ENCODE measurements at places on chromosomes 1 and 21. TPM values are rescaled to one million over a fixed set of nuclear protein-coding genes. Genes with fewer than 3 reads are reported as not detected.

- H3K27ac ChIP-seq: no peak overlapping the region
- no peaks in the 10 kb centered on the region for H3K36me3 ChIP-seq
- H3K4me3 ChIP-seq: no peak overlapping the region
- no peaks in the 10 kb centered on the region for H3K27me3 ChIP-seq
Observed at GRCh38 chr1:153253693-153254092, 5.8 kb upstream of the LORICRIN start.

GRCh38 chr1:22217811-22218460 is 75.0 kb upstream of the WNT4 start:
- no peak overlapping the region for H3K27ac ChIP-seq
- peaks cover 4% of the 10 kb centered on the region for H3K27me3 ChIP-seq
- DNase-seq: no peak
- no peak overlapping the region for H3K4me3 ChIP-seq
- H3K4me1 ChIP-seq: peaks cover 16% of the 10 kb centered on the region

DNA sequence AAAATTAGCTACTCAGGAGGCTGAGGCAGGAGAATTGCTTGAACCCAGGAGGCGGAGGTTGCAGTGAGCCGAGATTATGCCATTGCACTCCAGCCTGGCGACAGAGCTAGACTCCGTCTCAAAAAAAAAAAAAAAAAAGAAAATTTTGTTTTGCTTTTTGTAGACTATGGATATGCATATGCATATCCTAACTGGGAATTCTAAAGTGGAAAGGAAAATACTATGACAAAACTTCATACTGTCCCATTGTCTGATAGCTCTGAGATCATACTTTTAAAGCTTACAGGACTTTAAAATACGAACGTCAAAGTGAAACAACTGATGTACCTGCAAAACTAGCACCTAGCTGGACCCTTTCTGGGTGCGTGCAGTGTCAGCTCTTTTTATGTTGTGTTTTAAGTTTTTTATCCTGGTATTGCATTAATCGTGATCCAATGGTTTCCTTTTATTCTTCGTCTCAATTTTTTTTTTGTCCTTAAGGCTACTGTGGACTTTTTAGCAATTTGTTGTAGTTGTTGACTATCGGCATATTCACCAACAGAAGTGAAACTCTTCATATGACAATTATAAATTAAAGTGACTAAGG is 19.2 kb downstream of the SPRTN start:
- H3K27me3 ChIP-seq: no peaks in the 10 kb centered on the region
- no peak overlapping the region for H3K4me3 ChIP-seq
- H3K4me1 ChIP-seq: no peaks in the 10 kb centered on the region
- no peaks in the 10 kb centered on the region for H3K36me3 ChIP-seq
- no peak for DNase-seq

DNA sequence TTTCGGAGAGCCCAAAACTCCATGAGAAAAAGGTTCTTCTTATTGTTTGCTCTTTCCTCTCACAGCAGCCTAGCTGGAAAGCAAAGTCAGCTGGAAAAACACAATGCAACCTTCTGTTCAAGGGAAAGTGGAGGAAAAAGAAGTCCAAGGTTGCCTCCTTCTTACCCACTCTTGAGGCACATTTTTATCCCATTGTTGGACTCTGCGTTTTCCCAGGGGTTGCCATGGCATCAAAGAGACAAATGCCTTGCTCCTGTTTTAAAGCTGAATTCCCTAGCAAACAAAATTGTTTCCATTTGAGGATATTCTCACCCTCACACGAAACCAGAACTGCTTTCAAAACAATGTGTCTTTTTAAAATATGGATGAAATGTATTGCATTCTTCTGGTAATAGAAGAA is 45.1 kb upstream of the PALMD start:
- no peaks in the 10 kb centered on the region for H3K36me3 ChIP-seq
- DNase-seq: no peak
- H3K27me3 ChIP-seq: no peaks in the 10 kb centered on the region
- no peaks in the 10 kb centered on the region for H3K4me1 ChIP-seq
- no peak overlapping the region for H3K4me3 ChIP-seq

DNA sequence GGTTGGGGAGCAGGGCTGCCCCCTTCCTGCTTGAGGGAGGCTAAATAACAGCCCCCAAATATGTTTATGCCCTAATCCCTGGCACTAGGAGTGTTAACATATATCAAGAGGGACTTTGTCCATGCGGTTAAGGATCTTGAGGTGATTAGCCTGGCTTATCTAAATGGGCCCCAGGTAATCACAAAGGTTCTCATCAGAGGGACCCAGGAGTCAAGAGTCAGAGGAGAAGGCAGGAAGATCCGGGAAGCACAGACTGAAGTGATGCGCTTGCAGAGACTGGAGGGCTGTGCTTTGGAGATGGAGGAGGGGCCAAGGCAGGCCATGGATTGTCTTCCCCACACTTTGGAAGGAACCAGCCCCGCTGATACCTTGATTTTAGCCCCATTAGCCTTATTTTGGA is 86.4 kb downstream of the IER5 start:
- H3K4me1 ChIP-seq: peaks cover 17% of the 10 kb centered on the region
- H3K27me3 ChIP-seq: no peaks in the 10 kb centered on the region
- no peak for DNase-seq

DNA sequence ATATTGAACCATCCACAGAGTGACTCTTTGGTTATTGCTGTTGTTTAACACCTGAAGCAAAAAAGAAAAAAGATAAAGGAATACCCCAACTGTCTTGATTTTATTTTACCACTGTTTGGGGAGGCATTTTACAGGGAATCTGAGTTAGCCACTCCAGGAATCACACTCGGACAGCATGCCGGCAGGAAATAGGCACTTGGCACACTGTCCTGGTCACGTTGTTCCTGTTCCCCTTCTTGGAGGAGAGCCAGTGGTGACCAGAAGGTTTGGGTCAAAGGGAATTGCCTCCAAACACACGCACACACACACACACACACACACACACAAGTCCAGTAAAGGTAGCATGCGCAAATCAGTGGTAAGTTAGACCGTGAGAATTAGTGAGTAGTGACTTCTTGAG is 13.8 kb downstream of the RGS4 start:
- no peak overlapping the region for H3K4me3 ChIP-seq
- H3K27ac ChIP-seq: no peak overlapping the region
- no peaks in the 10 kb centered on the region for H3K4me1 ChIP-seq
- no peak for DNase-seq
- no peaks in the 10 kb centered on the region for H3K27me3 ChIP-seq

GRCh38 chr21:45535341-45536081 is 6.7 kb downstream of the SLC19A1 start:
- peaks cover 91% of the 10 kb centered on the region for H3K36me3 ChIP-seq
- H3K4me3 ChIP-seq: no peak overlapping the region
- H3K4me1 ChIP-seq: peaks cover 51% of the 10 kb centered on the region
- H3K27me3 ChIP-seq: no peaks in the 10 kb centered on the region
- no peak for DNase-seq
- H3K27ac ChIP-seq: peak overlapping the region; percentile 52

- no peak for DNase-seq
- no peaks in the 10 kb centered on the region for H3K36me3 ChIP-seq
- H3K27me3 ChIP-seq: no peaks in the 10 kb centered on the region
- H3K4me1 ChIP-seq: no peaks in the 10 kb centered on the region
Observed at GRCh38 chr1:113353580-113353979, 36.7 kb upstream of the MAGI3 start.

- H3K4me1 ChIP-seq: peaks cover 2% of the 10 kb centered on the region
- H3K27me3 ChIP-seq: no peaks in the 10 kb centered on the region
- DNase-seq: no peak
- no peak overlapping the region for H3K27ac ChIP-seq
- H3K4me3 ChIP-seq: no peak overlapping the region
- no peaks in the 10 kb centered on the region for H3K36me3 ChIP-seq
Observed at GRCh38 chr1:31099293-31100032, 33.9 kb upstream of the PUM1 start.

DNA sequence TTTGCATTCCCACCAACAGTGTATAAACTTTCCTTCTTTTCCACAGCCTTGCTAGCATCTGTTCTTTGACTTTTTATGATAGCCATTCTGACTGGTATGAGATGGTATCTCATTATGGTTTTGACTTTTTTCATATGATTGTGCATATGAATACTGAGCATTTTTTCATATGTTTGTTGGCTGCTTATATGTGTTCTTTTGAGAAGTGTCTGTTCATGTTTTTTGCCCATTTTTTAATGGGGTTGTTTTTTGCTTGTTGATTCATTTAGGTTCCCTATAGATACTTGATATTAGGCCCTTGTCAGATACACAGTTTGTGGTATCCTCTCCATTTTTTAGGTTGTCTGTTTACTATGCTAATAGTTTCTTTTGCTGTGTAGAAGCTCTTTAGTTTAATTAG is 185.8 kb upstream of the SPAG17 start:
- no peaks in the 10 kb centered on the region for H3K27me3 ChIP-seq
- H3K27ac ChIP-seq: no peak overlapping the region
- no peaks in the 10 kb centered on the region for H3K4me1 ChIP-seq
- H3K36me3 ChIP-seq: no peaks in the 10 kb centered on the region
- no peak overlapping the region for H3K4me3 ChIP-seq

GRCh38 chr1:168079761-168080160 is 57.0 kb downstream of the GPR161 start:
- no peak overlapping the region for H3K4me3 ChIP-seq
- H3K36me3 ChIP-seq: peaks cover 5% of the 10 kb centered on the region
- no peak for DNase-seq
- no peak overlapping the region for H3K27ac ChIP-seq
- H3K4me1 ChIP-seq: peaks cover 2% of the 10 kb centered on the region

DNA sequence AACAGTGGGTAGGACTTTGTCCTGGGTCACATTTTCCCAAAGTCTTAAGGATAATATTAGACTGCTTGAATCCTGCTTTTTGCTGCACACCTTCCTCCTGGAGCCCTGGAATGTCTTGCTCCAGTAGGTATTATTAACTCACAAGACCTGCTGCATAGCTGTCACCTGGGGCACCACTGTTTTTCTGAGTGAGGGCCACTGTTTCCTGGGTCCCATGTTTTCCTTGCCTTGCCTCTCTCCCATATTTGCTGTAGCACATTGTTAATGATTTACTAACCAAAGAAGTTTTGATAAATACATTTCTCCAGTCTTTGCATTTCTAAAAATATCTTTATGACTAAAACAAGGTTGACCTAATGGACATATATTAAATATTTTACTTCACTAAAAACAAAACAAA is 22.5 kb upstream of the FCAMR start:
- no peak overlapping the region for H3K4me3 ChIP-seq
- no peak overlapping the region for H3K27ac ChIP-seq
- no peak for DNase-seq
- H3K36me3 ChIP-seq: no peaks in the 10 kb centered on the region

- H3K4me3 ChIP-seq: no peak overlapping the region
- no peaks in the 10 kb centered on the region for H3K36me3 ChIP-seq
- no peak overlapping the region for H3K27ac ChIP-seq
- peaks cover 9% of the 10 kb centered on the region for H3K4me1 ChIP-seq
- no peak for DNase-seq
Observed at GRCh38 chr1:162187687-162188276, 118.3 kb downstream of the NOS1AP start.

DNA sequence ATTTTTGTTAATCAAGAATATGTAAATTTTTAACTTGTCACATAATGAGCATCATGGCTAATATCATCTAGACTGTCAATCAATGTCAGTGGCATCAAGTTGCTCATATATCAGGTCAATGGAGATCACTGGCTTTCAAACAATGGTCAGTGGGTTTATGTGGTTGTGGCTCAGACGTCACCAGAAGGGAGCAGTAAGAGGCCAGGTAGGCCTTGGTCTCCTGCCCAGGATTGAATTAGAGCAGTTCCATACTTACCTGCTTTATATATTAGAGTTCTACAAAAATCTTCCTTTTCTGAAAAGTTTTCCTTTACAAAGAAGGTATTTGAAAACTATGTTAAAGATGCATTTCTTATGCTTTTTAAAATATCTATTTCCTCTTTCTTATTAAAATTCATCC is 206.3 kb upstream of the B3GALT2 start:
- H3K4me3 ChIP-seq: no peak overlapping the region
- no peak overlapping the region for H3K27ac ChIP-seq
- no peaks in the 10 kb centered on the region for H3K36me3 ChIP-seq
- DNase-seq: no peak
- H3K4me1 ChIP-seq: no peaks in the 10 kb centered on the region

DNA sequence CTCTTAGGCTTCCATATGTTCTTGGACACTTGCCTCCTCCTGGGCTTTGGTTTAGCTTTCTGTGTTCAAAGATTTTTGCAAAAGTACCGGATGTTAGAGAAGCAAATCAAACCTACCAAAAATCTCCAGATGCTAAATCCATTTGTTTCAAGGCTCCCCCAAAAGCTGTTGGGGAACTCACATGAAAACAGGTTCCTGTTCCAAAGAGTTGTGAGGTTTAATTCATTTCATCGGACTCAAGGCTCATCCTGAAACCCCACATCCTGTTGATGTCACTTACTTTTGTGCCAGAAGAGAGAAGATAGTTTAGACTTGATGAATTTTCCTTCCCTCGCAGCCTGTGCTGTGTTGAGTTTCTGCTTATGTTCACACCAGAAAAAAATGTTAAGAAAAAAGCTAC is 41.7 kb upstream of the RXRG start:
- H3K27me3 ChIP-seq: no peaks in the 10 kb centered on the region
- no peak overlapping the region for H3K4me3 ChIP-seq
- H3K27ac ChIP-seq: no peak overlapping the region
- no peaks in the 10 kb centered on the region for H3K36me3 ChIP-seq
- no peaks in the 10 kb centered on the region for H3K4me1 ChIP-seq
- DNase-seq: peak; percentile 36

GRCh38 chr1:245805532-245805931 is 650.7 kb downstream of the KIF26B start:
- no peaks in the 10 kb centered on the region for H3K27me3 ChIP-seq
- H3K4me1 ChIP-seq: peaks cover 10% of the 10 kb centered on the region
- peak; percentile 71 for DNase-seq

- DNase-seq: no peak
- H3K27me3 ChIP-seq: peaks cover 14% of the 10 kb centered on the region
- H3K4me1 ChIP-seq: no peaks in the 10 kb centered on the region
- no peaks in the 10 kb centered on the region for H3K36me3 ChIP-seq
- H3K4me3 ChIP-seq: no peak overlapping the region
- no peak overlapping the region for H3K27ac ChIP-seq
Observed at GRCh38 chr1:212691561-212692071, 8.0 kb downstream of the BATF3 start.

GRCh38 chr1:1171161-1171545 is 2.5 kb upstream of the TTLL10 start:
- no peaks in the 10 kb centered on the region for H3K36me3 ChIP-seq
- peaks cover 20% of the 10 kb centered on the region for H3K27me3 ChIP-seq
- DNase-seq: no peak
- H3K4me1 ChIP-seq: peaks cover 26% of the 10 kb centered on the region
- H3K4me3 ChIP-seq: no peak overlapping the region

- no peak overlapping the region for H3K4me3 ChIP-seq
- H3K27me3 ChIP-seq: peaks cover 39% of the 10 kb centered on the region
- no peaks in the 10 kb centered on the region for H3K36me3 ChIP-seq
- no peak for DNase-seq
- H3K27ac ChIP-seq: no peak overlapping the region
Observed at GRCh38 chr1:146021050-146021445, 487 bp downstream of the HJV start.

- peaks cover 5% of the 10 kb centered on the region for H3K27me3 ChIP-seq
- H3K36me3 ChIP-seq: no peaks in the 10 kb centered on the region
- H3K4me3 ChIP-seq: no peak overlapping the region
- H3K27ac ChIP-seq: no peak overlapping the region
Observed at GRCh38 chr1:62951428-62951827, 167.5 kb downstream of the ATG4C start.

- H3K4me3 ChIP-seq: no peak overlapping the region
- no peaks in the 10 kb centered on the region for H3K36me3 ChIP-seq
- DNase-seq: no peak
- H3K27me3 ChIP-seq: no peaks in the 10 kb centered on the region
- H3K27ac ChIP-seq: no peak overlapping the region
Observed at GRCh38 chr1:65558215-65558614, 137.7 kb downstream of the LEPR start.

MROH9 gene
- total RNA-seq: 0.06 TPM

PPIAL4G gene
- total RNA-seq: 0.22 TPM

PTPRC gene
- total RNA-seq: 38.4 TPM

MYOG gene
- total RNA-seq: not detected

FCER1G gene
- 14.9 TPM for total RNA-seq

BRINP3 gene
- 86.6 TPM for total RNA-seq

ADGRL4 gene
- 11.8 TPM for total RNA-seq

FCGR2B gene
- total RNA-seq: 1.5 TPM
